Panc1 (cell line): ENCODE measurements at places on chromosomes 7 and 10. TPM values are rescaled to one million over a fixed set of nuclear protein-coding genes. Genes with fewer than 3 reads are reported as not detected.

The TM9SF3 gene
- total RNA-seq: 179 TPM

GRCh38 chr10:133334503-133335245 is 2.0 kb downstream of the CALY start:
- no peak for DNase-seq

GRCh38 chr10:101133489-101134298 is 2.6 kb downstream of the TLX1 start:
- no peak for DNase-seq

The RASSF4 gene
- 13.9 TPM for total RNA-seq

DNA sequence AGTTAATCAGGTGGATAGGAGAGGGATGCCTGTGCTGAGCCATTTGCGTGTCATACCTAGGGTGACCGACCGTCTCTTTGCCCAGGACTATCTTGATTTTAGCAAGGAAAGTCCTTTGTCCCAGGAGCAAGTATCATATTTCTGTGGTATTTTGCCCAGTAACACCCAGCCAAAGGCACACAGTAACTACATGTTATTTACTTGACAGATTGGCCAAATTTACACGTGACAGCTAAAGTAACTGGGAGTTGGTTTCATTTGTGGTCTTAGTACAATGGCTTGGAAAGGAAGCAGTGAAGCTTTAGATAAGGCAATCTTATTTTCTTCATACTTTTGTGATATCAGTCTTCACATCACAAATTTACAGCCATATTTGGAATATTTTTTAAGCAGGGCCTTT is 142.1 kb downstream of the JCAD start:
- DNase-seq: no peak

DNA sequence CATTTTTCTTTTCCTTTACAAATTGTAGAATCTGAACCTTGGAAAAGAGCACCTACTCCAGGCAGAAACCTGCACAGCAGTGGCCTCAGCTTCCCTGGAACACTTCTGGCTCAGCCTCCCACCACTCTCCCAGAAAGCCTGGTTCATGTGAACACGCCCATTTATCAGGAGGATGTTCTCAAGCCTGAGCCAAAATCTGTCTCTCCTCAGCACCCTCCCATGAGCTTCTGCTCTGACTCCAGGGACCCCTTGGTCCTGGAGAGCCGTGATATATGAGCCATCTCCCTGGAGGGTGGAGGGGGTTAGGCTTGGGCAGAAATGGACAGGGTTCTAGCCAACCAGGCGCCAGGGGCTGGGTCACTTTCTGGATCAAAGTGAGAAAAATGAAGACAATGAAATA is 10.1 kb downstream of the GDF2 start:
- DNase-seq: no peak

DNA sequence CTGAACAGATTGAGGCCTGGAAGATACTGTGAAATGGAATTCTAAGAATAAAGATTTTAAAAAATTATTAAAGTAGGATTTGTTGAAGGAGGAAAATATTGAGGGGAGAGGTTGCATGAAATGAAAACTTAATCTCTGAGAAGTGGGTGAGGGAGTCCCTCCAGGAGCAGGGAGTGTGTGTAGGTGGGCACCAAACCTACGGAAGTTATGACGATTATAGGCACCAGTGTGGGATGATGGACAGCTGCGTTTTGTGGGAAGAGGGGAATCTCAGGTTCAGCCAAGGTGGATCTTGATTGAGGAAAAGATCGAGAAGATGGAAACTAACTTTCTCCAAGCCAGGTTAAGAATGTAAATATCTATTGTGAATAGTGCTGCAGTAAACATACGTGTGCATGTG is 246.4 kb downstream of the CCDC3 start:
- DNase-seq: no peak
